ENCODE measurements at places on chromosomes 3 and 15.

DNA sequence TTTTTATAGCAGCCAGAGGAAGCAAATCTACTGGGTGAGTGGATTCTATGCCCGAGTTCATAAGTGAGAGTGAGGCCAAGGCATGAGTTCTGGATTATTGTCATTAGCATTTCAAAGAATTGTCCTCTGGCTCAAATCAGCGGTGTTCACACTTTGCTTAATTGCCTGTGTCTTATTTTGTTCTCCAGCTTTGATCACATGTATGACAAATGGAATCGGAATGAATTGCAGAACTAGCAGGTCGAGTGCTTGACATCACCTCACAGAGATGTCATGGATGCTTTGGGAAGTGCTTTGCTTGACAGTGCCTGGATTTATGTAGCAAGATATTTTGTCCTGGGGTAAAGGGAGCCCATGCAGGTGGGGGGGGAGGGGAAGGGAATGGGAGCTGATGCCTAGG is 68.0 kb downstream of the SH3GL3 start:
- no peak for DNase-seq

DNA sequence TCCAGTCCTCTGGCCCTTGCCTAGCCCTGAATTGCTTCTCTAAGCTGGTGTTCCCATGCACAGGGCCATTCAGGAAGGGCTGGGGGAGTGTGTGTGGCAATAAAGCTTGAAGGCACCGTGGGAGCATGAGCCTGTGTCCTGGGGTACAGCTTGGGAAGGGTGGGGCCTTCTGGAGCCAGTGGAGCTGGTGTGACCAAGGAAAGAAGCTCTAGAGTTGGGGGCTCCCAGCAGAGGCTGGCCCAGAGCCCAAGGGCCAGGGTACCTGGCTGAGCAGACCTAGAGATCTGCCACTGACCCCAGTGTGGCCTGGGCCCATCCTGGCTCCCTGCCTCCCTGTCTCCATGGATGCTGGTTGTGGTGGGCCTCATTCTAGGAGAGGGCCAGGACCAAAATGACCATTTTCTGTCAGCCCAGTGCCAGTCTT is 8.1 kb downstream of the ABTB1 start:
- peak; percentile 15 for DNase-seq

DNA sequence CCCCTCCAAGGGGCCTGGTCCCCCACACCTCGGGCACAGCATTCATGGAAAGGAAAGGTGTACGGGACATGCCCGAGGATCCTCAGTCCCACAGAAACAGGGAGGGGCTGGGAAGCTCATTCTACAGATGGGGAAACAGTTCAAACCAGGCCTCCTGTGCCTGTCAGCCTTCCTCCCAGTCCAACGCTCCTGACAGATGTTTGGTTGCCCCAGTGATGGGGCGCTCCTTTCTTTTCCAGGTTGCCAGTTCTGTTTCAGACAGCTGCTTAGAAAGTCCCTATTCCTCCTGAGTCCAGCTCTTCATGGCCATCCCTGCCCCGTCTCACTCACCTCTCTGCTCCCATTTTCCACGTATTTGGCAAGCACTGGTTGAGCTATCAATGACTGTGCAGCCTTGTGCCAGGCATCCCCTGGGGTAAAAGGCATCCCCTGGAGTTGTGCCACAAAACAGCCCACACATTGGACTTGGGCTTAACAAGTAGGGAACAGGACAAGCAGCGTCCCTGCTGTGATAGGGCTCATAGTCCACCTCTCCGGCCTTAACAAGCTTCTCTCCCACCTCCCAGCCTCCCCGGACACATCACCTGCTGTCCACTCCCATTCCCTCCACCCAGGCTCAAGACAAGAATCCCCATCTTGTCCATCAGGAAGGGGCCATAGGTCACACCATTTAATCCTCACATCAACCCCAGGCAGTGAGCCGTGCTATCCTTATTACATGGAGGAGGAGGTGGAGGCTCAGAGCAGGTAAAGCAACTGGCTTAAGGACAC is 6.6 kb downstream of the OXTR start:
- no peak for DNase-seq

DNA sequence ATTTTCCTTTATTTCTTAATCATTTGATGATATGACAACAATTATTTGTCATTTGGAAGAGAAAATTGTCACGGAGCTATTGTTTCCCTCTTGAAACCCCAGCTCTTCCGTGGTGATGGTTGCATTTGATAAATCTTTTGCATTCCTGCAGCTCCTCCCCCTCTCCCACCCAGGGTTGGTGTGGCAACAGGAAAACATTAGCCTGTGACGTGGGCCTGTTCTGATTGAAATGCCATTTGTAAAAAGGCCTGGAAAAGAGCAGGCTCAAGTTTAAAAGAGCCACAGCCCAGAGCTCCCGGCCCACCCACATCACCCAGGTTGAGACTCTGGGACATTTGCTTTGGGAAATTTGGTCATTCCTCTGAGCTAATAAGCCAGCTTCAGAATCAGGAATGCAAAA is 282.5 kb downstream of the RPLP1 start:
- DNase-seq, result no peak

All from uterus (tissue), 4 donors.